ENCODE measurements at places on chromosomes 4 and X. TPM values are rescaled to one million over a fixed set of nuclear protein-coding genes. Genes with fewer than 3 reads are reported as not detected.

TKTL2 gene
- total RNA-seq = not detected

CSAG3 gene
- total RNA-seq = not detected

VCX3B gene
- not detected for total RNA-seq

SNCA gene
- 19.3 TPM for total RNA-seq

GPR34 gene
- not detected for total RNA-seq

DRP2 gene
- total RNA-seq = not detected

HTRA3 gene
- not detected for total RNA-seq

CCDC120 gene
- total RNA-seq = 0.58 TPM

MAGEA2B gene
- total RNA-seq = not detected

FREM3 gene
- not detected for total RNA-seq

DNA sequence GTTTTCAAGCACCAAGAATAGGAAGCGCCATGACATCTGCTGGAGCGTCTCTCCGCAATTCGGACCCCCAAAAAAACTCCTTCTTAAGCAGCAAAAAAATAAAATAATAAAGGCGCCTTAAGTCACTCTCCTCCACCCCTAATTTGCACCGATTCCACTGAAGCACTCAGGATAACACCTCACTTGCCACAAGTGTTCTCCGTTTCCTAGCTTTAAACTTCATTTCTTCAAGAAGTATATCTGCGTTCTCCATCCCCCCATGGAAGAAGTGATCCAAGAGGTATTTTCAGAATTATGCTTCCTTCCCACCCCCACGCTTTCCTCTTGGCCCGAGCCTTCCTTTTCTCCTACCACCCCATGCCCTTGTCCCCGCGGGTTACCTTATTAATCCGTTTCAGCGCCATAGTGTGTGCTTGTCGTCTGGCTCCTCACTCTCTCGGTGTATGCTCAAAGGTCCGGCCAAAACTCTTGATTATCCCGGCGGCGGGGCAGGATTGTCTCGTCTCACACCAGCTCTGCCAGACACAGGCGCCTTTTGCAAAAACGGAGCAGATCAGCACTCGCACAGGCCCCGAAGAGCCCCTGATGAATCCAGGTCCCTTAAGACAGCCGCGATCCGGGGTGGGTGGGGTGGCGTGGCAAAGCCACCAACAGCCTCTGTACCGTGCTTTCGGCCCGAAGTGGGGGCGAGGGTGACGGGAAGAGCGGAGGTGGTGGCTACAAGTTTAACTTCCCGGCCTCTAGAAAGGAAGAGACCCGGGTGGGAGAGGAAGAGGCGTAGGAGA lies 1.1 kb downstream of the UBE2D3 start:
- DNase-seq = no peak
- peak overlapping the region; percentile 99 for H3K27ac ChIP-seq
- peak overlapping the region; percentile 87 for H3K4me3 ChIP-seq

DNA sequence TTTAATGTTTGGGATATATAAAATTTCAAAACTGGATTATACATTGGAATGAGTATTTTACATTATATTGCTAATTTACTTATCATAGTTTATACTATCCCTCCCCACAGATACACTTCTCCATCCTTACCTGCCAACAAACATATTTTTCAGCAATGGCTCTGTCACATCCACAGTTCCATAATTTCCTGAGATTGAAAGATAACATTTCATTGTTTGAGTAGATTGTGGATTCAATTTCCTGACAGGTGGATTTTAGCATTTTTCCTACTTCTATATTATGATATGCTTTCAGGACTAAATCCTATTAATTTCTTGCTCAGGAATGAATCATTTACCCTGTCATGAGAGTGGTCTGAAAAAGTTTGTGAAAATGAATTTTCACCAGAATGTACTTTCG lies 115.3 kb upstream of the KLHL4 start:
- no peaks in the 10 kb centered on the region for H3K4me1 ChIP-seq
- no peak for DNase-seq
- H3K36me3 ChIP-seq = no peaks in the 10 kb centered on the region
- no peak overlapping the region for H3K4me3 ChIP-seq
- H3K27me3 ChIP-seq = no peaks in the 10 kb centered on the region

- H3K4me1 ChIP-seq = no peaks in the 10 kb centered on the region
- H3K27me3 ChIP-seq = no peaks in the 10 kb centered on the region
- no peak for DNase-seq
- no peak overlapping the region for H3K27ac ChIP-seq
Observed at GRCh38 chr4:158090323-158090722, 82.5 kb downstream of the GASK1B start.

- H3K27me3 ChIP-seq = no peaks in the 10 kb centered on the region
- no peak overlapping the region for H3K27ac ChIP-seq
- H3K4me1 ChIP-seq = peaks cover 5% of the 10 kb centered on the region
Observed at GRCh38 chrX:149962859-149963757, 24.8 kb upstream of the EOLA2 start.

DNA sequence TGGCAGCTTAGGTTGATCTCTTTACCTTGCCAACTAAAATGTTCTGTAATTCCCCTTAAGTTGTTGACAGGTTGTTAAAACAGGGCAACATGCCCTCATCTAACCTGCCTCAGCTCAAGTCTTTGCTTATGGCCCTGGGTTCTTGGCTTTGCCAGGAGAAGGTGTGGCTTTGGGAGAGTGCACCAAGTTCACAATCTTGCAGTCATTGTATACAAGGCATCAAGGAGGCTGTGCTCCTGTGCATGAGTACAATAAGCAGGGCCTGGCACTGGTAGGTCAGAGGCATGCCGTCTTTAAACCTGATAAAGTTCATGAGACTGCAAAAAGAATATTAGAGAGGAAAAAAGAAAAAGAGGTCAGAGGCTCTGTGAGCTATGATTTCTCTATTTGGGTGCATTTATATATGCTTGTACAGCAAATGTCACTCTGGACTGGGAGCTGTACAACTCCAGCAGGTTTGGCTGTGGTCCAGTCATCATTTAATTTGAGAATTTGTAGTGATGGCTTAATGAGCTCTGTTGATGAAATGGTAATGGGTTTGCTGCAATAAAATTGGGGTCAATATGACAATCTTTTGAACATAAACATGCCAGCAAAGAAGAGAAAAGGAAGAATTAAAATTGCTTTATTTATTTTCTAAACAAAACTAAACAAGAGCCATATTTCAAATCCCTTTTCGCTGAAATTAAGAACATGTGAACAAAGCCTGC lies 30.3 kb downstream of the AREG start:
- H3K27ac ChIP-seq = no peak overlapping the region
- no peak for DNase-seq
- H3K36me3 ChIP-seq = no peaks in the 10 kb centered on the region

GRCh38 chr4:74975848-74976824 lies 43.2 kb downstream of the PARM1 start:
- no peak for DNase-seq
- no peak overlapping the region for H3K4me3 ChIP-seq
- H3K36me3 ChIP-seq = no peaks in the 10 kb centered on the region

GRCh38 chrX:154348114-154348531 lies 26.3 kb downstream of the FLNA start:
- H3K4me1 ChIP-seq = peaks cover 44% of the 10 kb centered on the region
- H3K36me3 ChIP-seq = peaks cover 53% of the 10 kb centered on the region
- no peak overlapping the region for H3K27ac ChIP-seq
- no peak for DNase-seq
- no peaks in the 10 kb centered on the region for H3K27me3 ChIP-seq

- H3K4me3 ChIP-seq = no peak overlapping the region
- H3K27ac ChIP-seq = no peak overlapping the region
- DNase-seq = no peak
Observed at GRCh38 chr4:47451657-47452056, 11.8 kb downstream of the COMMD8 start.

- no peak overlapping the region for H3K4me3 ChIP-seq
- H3K27me3 ChIP-seq = no peaks in the 10 kb centered on the region
- DNase-seq = no peak
- no peaks in the 10 kb centered on the region for H3K4me1 ChIP-seq
- no peak overlapping the region for H3K27ac ChIP-seq
Observed at GRCh38 chr4:62170235-62170634, 970.1 kb downstream of the ADGRL3 start.

GRCh38 chr4:139844459-139845036 lies 178.9 kb downstream of the MGST2 start:
- H3K27me3 ChIP-seq = no peaks in the 10 kb centered on the region
- no peaks in the 10 kb centered on the region for H3K36me3 ChIP-seq
- no peak overlapping the region for H3K4me3 ChIP-seq
- no peak overlapping the region for H3K27ac ChIP-seq

DNA sequence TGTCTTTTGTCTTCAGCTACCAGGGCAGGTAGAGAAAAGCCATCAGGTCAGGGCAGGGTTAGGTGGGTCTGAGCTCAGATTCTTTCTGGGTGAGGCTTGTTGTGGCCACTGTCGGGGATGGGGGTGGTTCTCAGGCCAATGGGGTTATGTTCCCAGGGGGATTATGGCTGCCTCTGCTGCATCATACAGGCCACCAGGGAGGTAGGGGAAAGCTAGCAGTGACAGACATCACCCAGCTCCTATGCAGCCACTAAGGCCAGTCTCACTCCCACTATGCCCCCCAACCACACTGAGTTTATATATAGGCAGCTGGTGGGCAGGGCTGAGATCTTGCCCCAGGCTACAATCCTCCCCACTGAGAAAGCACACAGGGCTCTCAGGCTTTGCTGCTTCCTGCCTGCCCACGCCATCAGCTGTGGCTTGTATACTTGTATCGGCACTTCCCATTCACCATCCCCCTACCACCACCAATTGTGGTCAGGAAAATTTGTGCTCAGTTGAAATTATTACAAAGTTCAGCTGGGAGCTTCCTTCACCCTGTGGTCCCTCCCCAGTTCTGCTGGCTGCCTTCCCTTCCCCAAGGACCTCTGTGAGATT lies 72.6 kb upstream of the PTPN13 start:
- DNase-seq = no peak
- H3K4me3 ChIP-seq = no peak overlapping the region
- no peaks in the 10 kb centered on the region for H3K36me3 ChIP-seq
- H3K4me1 ChIP-seq = no peaks in the 10 kb centered on the region
- H3K27me3 ChIP-seq = no peaks in the 10 kb centered on the region

DNA sequence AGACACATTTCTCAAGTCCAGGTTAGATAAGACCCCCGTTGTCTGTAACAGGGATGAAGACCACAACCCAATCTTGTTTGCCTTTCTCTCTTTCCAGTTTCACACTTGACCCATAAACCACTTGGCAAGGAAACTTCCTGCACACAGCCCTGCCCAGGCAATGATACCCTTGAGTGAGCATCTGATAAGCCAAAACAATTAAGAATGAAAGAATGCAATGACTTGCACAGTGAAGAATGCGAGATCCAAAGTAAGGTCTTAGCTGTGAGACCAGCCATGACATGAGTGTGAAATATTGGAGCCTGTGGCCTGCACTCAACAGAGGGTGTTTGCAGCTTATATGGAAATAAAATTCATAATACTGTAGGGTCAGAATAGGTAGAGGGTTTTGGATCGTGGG lies 37.9 kb upstream of the MXRA5 start:
- H3K36me3 ChIP-seq = no peaks in the 10 kb centered on the region
- no peak for DNase-seq
- no peak overlapping the region for H3K4me3 ChIP-seq
- H3K4me1 ChIP-seq = peaks cover 10% of the 10 kb centered on the region

GRCh38 chr4:136680271-136680670 lies 852.0 kb downstream of the PCDH18 start:
- no peak for DNase-seq
- H3K4me3 ChIP-seq = no peak overlapping the region
- H3K27ac ChIP-seq = no peak overlapping the region
- no peaks in the 10 kb centered on the region for H3K4me1 ChIP-seq

- H3K36me3 ChIP-seq = no peaks in the 10 kb centered on the region
- H3K4me3 ChIP-seq = no peak overlapping the region
Observed at GRCh38 chrX:8868070-8868773, 67.0 kb upstream of the FAM9A start.

DNA sequence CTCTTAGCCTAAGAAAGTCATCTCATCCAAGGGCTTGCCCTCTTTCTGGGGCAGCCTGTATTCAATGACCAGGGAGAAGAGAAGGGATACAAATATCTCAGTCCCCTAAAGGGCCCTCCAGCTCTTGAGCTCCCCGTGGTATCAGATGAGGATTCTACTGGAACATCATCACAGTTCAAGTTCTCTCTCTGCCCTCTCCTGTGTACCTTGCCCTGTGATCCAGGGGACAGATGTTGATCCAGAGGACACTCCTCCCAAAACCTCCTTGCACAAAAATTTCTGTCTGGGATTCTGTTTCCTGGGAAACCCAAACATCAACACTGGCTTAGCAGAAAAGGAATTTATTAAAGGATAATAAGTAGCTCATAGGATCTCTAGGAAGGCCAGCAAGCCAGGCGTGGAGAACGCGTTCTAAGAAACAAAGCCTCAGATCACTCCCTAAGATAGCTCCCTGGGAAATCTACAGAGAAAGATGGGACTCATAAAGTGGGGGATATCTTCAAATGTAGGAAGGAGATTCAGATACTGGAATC lies 296.3 kb upstream of the KLF3 start:
- H3K4me3 ChIP-seq = no peak overlapping the region
- DNase-seq = no peak
- H3K36me3 ChIP-seq = no peaks in the 10 kb centered on the region
- peaks cover 28% of the 10 kb centered on the region for H3K4me1 ChIP-seq

DNA sequence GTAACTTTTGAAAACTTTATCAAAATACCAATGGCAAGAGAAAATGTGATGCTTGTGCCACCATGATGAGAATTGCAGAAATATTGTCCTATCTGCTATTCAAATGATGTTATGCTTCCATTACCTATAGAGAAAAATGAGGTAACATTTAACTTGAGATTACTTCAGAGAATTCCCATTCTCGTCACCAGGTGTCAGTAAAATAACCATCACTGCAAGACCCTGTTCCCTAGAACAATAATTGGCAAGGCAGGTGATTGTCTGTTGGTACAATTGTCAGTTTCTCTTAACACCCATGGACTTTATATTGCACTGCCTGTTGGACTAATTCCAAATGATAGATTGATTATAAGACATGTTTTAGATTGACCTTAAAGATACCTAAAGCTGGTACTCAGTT lies 179.9 kb downstream of the GABRG1 start:
- H3K27ac ChIP-seq = no peak overlapping the region
- H3K27me3 ChIP-seq = no peaks in the 10 kb centered on the region
- H3K4me1 ChIP-seq = no peaks in the 10 kb centered on the region
- DNase-seq = no peak
- H3K4me3 ChIP-seq = no peak overlapping the region

DNA sequence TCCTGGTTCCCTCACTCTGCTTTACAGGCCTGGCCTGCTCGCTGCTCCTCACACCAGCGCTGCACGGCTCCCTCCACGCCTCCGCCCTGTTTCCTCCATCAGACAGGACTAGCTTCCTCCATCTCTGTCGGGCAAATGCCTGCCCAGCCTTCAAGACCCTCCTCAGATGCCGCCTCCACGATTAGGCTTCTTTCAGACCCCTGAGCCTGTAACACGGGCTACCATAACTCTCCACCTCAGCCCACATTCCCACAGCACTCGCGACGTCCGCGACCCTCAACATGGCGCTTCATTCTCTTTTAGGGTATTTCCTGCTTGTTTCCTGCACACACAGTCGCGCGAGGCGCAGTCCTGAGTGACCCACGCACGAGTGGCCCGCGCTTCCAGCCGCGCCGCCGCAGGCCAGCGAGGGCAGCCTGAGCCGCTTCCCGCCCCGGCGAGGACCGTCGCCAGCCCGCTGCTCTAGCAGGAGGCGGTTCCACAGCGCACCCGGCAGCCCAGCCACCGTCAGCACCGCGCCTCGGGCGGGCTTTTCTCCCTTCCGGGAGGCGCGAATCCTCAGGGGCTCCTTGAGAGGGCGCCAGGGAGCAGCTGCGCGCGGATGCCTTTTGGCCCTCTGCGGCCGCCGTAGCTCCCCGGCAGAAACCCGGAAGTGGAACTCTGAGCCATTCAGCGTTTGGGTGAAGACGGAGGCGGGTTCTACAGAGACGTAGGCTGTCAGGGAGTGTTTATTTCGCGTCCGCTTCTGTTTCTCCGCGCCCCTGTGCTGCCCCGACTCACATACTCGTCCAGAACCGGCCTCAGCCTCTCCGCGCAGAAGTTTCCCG lies at the start of gene FRG1:
FRG1 (plus strand) TSS at position 695 of the 827 bp plus-strand sequence. CDS start 138 bp downstream, outside the sequence.
- H3K27me3 ChIP-seq = no peaks in the 10 kb centered on the region
- DNase-seq = peak; percentile 97
- no peak within 1 kb of the TSS for H3K27ac ChIP-seq
- no peaks in the 10 kb centered on the region for H3K36me3 ChIP-seq
- H3K4me1 ChIP-seq = no peaks in the 10 kb centered on the region
